Esophagus muscularis mucosa (tissue), 4 donors: ENCODE measurements at places on chromosomes 2 and 18. TPM values are rescaled to one million over a fixed set of nuclear protein-coding genes. Genes with fewer than 3 reads are reported as not detected.
A peak's percentile ranks its signal among the peaks of the same experiment; 100 is the strongest.

- no peak overlapping the region for H3K27ac ChIP-seq
- H3K36me3 ChIP-seq, result no peaks in the 10 kb centered on the region
- no peak for DNase-seq
Observed at GRCh38 chr2:204325468-204325867, 219.8 kb upstream of the PARD3B start.

Gene COMMD1
- 25.1 TPM for total RNA-seq

Gene SATB2
- total RNA-seq, result 6.6 TPM

GRCh38 chr2:62486439-62486765, 19.6 kb downstream of the TMEM17 start:
- peaks cover 35% of the 10 kb centered on the region for H3K4me1 ChIP-seq
- H3K27ac ChIP-seq, result peak overlapping the region; percentile 37
- no peaks in the 10 kb centered on the region for H3K27me3 ChIP-seq

DNA sequence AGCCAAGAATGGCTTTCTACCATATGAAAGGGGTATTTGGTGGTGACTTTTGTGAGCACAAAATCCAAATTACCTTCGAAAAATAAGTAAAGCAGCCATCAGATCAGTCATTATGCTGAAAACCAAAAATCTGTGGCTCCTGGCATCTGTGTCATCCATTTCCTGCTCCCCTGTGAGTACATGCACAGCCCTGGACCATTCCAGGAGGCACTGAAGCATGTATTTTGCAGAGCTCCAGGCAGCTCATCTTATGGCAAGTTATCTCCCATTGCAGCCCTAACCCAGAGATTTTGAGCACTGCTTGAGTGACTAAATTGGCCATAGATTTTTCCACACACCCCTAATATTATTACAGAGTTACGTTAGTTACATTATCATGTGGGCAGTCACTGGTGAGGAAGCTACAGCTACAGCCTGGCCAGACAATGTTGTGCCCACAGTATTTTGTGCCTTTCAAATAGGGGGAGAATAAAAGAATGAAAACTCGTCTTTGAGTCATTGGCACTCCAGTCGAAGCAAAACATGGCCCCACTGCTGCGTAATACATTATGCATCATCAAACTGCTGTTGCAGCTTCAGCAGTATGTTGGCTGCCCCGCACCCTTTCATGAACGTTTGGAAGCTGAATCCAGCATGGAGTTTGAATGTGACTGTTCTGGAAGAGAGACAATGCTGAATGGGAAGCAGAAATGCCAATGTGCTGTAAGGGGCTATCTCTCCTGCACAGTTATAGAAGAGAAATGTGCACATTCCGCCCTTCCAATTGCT, 702.2 kb downstream of the RNF144A start:
- H3K4me1 ChIP-seq, result no peaks in the 10 kb centered on the region
- no peak overlapping the region for H3K27ac ChIP-seq
- no peak overlapping the region for H3K4me3 ChIP-seq
- peak; percentile 60 for DNase-seq

GRCh38 chr2:147351784-147352183, 493.0 kb upstream of the ACVR2A start:
- no peaks in the 10 kb centered on the region for H3K36me3 ChIP-seq
- no peak overlapping the region for H3K27ac ChIP-seq
- no peaks in the 10 kb centered on the region for H3K27me3 ChIP-seq

DNA sequence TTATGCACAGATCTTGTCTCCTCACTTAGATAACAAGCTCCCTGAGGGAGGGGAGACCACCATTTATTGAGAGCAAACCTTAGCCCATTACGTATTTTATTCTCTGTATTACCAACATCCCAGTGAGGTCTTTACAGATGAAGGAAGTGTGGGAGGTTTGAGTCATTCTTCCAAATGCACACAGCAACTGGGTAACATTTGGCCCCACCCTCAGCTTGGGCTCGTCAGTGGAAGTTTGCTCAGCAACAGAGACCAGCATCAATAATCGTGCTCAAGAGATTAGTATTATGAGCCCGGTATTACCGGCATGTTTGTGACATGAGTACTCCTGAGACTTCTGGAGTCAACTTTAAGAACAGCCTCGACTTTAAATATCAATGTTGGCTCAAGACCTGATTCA, 168.6 kb downstream of the ETAA1 start:
- no peak overlapping the region for H3K27ac ChIP-seq
- no peaks in the 10 kb centered on the region for H3K27me3 ChIP-seq
- DNase-seq, result peak; percentile 72

Gene SMYD5
- 16.6 TPM for total RNA-seq

GRCh38 chr2:152453129-152453911, 118.3 kb downstream of the FMNL2 start:
- H3K27ac ChIP-seq, result no peak overlapping the region
- no peak overlapping the region for H3K4me3 ChIP-seq
- no peaks in the 10 kb centered on the region for H3K4me1 ChIP-seq
- DNase-seq, result no peak
- H3K36me3 ChIP-seq, result no peaks in the 10 kb centered on the region

- no peak overlapping the region for H3K4me3 ChIP-seq
- no peak for DNase-seq
- no peaks in the 10 kb centered on the region for H3K27me3 ChIP-seq
- no peaks in the 10 kb centered on the region for H3K36me3 ChIP-seq
Observed at GRCh38 chr2:38149531-38149930, 73.6 kb upstream of the CYP1B1 start.
